ENCODE measurements at places on chromosomes 11 and 22.

- DNase-seq = no peak
Observed at GRCh38 chr11:102197670-102198139, 87.5 kb downstream of the YAP1 start.

DNA sequence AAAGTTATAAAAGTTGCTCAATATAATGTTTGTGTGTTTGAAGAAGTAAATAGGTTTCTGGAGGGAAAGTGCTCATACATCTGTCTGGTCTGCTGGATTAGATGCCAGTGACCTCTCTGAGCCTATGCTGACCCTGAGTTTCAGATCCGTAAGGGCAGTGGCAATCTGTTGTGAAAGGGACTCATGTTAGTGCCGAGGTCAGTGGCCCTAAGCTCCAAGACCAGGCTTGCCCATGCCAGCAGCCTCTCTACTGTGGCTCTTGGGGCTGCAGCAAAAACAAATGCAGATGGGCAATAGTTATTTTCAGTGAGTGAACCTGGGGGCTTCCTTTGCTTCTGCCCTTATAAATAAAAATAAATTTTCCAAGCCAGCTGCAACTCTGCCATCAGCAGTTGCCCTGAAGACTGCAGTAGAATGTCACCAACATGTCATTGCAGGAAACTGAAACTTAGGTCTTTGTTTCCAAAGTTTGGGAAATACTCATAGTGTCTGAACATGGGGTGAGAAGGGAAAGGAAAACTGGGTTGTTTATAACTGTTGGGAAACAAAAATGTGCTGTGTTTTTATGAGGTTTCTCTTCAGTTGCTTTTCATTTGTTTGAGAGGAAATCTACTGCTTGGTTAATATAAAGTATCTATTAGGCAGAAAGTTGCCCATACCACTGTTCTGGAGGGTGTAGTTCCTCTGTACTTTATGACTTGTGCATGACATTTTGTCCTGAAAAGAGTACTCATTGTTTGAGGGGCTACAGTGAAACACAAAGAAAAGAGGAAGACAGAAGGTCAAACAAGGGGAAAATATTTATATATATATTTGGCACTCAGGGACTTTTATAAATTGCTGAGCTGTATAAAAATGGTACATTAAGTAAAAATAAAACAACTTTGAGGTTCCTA is 9.5 kb upstream of the MS4A4E start:
- DNase-seq = no peak

GRCh38 chr11:113287801-113288200 is 26.6 kb upstream of the TTC12 start:
- DNase-seq = no peak

- no peak for DNase-seq
Observed at GRCh38 chr11:113647108-113647507, 59.0 kb downstream of the TMPRSS5 start.

GRCh38 chr11:112302226-112302868 is 41.7 kb upstream of the PLET1 start:
- DNase-seq = no peak

DNA sequence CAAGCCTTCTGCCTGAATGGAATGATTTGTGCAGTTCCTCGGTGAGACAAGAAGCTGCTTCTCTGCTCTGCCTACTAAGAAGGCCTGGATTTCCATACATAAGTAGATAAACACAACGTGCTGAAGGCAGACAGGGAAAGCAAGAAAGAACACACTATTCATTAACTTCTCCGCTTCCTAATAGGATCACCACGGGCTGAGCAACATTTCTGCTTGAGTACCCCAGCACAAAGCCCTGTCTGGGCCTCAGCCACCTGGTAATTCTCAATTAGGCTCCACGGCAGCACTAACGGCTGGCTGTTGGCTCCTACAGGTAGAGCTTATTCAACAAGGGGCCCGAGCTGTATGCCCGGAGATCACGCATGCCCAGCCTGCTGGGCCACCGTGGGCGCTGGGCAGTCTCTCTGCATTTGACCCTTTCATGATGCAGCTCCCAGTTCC is 1156.6 kb downstream of the TBC1D22A start:
- DNase-seq = peak; percentile 59

DNA sequence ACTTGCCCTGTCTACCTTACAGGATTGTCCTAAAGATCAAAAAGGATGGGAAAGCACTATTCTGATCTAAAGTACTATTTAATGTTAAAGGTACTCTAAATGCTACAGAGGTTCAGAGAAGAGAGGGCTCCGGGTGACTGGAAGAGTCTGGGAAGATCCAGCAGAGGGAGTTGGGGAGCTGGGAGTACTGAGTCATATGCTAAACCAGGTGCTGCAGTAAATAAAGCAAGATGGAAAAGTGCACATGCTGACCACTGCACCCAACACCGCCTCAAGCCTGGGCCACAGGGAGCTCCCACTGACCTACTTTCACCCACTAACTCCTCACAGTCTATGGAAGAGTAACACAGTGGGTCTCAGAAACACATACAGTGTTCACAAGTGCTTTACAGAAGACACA is 49.3 kb downstream of the WT1 start:
- DNase-seq = no peak

DNA sequence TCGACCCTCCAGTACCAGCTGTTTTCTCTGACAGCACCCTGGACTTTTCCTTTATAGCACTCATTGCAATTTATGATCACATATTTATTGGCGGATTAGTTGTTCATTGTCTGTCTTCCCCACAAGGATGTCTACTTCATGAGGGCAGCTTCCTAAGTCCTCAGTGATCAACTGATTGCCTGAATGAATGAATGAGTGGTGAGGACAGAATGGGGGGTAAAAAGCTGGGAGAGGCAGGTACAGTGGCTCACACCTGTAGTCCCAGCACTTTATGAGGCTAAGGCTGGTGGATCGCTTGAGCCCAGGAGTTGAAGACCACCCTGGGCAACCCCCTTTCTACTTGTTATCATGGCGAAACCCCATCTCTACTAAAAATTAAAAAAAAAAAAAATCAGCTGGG is 11.1 kb upstream of the SOX10 start:
- DNase-seq = no peak

DNA sequence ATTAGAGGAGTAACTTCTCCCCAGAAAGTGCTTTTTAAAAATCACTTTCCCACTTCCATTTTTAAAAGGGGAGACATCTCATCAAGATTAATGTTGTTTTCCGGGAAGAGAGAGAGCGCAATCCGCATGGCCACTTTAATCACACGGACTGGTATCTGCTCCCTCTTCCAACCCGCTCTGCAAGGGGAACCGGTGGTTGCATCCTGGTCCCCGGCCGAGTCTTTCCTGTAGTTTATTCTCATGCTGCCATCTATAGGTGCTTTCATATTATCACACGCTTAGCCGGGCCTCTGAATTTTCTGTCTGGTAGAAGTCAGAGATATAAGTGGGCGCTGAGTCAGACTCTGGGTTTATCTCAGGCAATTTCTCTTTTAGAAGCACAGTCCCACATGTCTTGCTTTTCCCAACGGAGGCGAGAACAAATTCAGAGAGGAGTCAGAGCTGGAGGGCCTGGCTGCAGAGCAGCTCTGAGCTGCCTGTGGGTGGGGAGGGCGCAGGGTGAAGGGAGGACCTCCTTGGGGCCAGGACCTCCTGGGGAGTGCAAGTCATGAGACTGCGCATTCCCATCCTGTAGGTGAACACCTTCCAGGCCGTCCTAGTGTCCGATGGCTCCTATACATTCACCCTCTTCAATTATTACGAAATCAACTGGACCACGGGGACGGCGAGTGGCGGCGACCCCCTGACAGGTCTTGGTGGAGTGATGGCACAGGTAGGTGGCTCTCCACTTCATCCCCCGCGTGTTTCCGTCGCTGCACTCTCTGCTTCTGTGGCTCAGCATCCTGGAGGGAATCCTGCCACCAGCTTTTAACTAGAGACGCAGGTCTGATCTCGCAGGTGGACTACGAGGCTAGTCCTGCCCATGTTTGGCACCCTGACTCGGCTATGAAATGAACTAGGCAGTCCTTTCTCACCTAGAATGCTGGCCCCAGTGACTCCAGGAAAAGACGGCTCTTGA is 11.7 kb downstream of the TECTA start:
- DNase-seq = peak; percentile 38

GRCh38 chr22:49961005-49961600 is 531 bp downstream of the PIM3 start:
- DNase-seq = no peak

GRCh38 chr11:116187026-116187425 is 585.8 kb downstream of the BUD13 start:
- no peak for DNase-seq

GRCh38 chr11:26158251-26158650 is 173.7 kb upstream of the ANO3 start:
- no peak for DNase-seq

GRCh38 chr11:124783002-124783401 is 17.2 kb downstream of the MSANTD2 start:
- no peak for DNase-seq

DNA sequence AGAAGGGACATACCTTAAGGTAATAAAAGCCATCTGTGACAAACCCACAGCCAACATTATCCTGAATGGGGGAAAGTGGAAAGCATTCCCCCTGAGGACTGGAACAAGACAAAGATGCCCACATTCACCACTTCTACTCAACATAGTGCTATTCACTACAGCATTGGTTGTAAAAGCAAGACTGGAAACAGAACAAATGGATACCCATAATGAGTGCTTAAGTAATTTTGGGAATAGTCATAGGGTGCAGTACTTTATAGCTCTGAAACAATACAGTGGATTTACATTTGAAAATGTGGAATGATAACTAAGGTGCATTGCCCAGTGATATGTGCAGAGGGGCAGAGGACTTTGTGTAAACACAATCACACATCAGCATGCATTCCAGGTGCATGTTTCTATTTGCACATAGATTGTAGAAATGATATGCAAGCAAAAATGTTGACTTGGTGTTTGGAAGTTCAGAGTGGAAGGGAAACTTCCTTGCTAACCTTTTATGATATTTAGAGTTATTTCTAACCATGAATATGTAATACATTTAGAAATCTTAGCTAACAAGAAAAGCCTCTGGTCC is 112.3 kb downstream of the IGLL1 start:
- no peak for DNase-seq

- DNase-seq = no peak
Observed at GRCh38 chr11:34028425-34028824, 23.1 kb upstream of the CAPRIN1 start.

- DNase-seq = no peak
Observed at GRCh38 chr11:20061776-20062175, 98.5 kb downstream of the DBX1 start.

DNA sequence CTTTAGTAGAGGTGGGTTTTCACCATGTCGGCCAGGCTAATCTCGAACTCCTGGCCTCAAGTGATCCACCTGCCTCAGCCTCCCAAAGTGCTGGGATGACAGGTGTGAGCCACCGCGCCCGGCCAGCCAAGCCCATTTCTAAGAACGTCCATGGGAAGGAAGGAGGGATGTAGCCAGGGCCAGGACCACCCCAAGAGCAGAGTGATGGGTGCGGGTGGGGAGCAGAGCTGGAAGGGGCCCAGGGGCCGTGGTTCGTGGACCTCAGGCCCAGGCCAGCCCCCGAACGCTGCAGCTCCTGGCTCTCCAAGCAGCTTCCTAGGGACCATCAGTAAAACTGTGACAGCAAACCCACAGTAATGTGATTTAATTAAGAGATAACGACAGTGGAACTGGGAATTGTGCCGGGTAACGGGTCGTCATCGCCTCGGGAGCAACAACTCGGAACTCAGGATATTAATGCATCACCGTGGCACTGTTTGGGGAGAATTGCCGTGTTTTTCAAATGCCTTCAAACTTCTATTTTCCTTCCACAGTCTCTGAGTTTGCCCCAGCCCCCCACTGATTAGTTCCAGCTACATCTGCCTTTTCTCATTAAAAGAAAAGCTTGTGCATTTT is 74.3 kb downstream of the BRD1 start:
- no peak for DNase-seq

GRCh38 chr22:44988671-44989070 is 21.1 kb downstream of the PHF21B start:
- no peak for DNase-seq

- DNase-seq = no peak
Observed at GRCh38 chr22:43159484-43160178, 8.3 kb downstream of the TSPO start.

DNA sequence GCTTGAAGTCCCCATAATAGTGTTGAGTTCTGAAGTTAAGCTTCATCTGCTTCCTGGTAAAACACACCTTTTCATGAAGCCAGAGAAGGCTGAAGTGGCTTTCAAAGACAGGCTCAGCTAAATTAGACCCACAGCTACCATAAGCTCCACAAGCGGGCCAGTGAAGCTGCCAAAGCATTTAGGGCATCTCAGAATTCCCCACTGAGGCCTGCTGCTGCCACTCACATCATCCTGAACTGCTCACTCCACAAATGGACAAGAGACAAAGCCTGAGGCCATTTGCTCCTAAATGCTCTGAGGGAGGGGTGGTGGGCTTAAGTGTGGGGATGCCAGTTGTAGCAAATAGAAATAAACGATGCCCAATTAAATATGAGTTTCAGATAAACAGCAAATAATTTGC is 14.6 kb downstream of the CCDC83 start:
- DNase-seq = no peak

DNA sequence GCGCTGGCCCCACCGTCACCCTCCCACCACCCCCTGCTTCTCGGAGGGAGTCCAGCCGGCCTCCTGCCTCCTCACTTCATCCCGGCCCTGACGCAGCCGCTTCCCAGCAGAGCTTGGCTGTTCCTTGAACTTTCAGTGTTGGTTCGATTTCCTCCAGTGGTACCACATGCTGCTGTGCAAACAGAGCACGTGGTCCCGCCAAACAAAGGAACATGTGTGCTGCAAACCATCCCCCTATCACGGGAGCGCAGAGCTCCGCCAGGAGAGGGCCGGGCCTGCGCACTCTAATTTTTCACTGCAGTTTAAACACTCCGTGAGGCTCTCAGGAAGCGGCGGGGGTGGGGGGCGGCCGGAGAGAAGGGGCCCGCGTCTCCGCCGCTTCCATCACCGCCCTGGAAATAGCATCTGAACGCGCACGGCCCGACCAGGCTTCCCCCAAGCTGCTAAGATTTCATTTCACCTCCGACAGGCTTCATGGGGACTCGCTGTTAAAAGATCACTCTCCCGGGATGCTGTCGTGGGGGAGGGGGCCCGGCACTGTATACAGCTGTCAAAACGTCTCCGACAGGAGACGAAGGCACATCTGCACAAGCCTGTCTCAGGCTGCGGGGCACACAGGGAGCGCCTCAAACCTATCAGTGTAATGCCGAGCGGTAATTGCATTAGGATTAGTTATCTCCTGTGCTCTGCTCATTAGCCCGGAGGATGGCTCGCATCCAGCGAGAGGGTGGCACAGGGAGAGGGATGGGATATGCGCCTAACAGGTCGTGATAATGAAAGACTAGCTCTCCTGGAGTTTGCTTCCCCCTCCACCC is 269.9 kb upstream of the SORL1-AS1 start:
- DNase-seq = peak; percentile 83
